Left renal cortex interstitium (tissue), 4 donors: ENCODE measurements at places on chromosomes 2 and 18. TPM values are rescaled to one million over a fixed set of nuclear protein-coding genes. Genes with fewer than 3 reads are reported as not detected.

DNA sequence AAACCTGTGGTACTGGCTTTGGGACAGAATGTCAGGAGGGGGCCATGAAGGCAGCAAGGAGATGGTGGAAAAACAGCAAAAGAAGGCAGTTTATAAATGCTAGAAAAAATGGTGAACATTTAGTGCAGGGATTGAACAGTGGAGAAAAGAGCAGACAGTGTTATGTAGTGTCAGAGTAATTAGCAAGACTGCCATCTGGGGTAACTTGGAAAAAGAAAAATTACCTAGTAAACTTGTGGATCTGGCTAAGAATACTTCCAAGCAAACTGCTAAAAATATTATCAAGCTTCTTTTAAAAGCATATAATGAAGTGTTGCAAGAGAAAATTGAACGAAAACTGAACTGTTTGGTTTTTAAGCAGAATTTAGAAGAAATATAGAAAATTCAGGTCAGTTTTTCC lies 267.8 kb downstream of the INSIG2 start:
- DNase-seq = no peak

DNA sequence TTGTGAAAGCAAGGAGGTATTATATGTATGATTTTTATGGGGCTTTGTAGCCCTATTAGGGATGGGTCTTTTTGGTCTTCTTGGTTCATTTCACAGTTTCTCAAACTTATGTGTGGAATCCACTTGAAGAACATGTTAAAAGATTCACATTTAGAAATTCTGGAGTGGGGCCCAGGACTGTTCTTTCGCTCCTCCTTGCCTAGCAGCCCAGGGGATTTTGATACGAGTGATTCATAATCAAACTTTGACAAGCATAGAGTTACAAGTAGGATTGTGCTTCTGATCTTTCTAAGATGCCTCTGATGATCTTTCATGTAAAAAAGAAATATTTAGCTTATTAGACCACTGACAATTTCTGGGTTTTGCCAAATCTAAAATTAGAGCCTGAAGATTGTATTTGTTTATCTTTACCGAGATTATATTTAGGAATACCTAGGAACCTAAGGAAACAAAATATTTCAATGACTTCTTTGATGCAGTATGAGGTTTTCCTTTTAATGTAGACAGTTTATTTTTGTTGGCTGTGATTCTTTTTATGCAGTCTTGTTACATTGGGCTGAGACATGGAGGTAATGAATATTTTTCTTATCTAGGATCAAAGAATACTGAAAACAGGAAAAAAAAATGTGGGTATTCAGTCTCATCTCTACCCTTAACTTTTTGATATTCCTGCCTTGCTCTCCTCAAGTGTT lies 324.0 kb downstream of the PARD3B start:
- no peak for DNase-seq

DNA sequence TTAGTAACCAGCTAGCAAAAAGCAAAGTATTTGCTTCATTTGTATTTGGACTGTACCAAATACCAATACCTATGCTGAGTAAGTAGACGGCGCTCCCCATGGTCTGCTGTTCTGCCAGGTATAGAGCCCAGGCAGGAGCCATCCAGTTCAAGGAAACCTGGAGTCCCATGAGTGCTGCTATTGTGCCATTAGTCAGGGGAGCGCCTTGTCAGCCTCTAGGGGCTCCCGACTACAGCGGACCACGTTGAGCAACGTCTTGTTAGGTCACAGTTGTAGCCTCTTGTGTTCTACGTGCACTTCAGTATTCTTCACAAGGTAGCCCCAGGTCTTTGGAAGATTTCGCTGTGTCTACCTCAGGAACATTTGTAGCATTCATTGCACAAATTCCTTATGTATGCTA lies 21.6 kb upstream of the SLC9A2 start:
- no peak for DNase-seq

SERPINB2 gene
- 0.10 TPM for polyA plus RNA-seq
